ENCODE measurements at places on chromosomes 6 and 20. TPM values are rescaled to one million over a fixed set of nuclear protein-coding genes. Genes with fewer than 3 reads are reported as not detected.

DNA sequence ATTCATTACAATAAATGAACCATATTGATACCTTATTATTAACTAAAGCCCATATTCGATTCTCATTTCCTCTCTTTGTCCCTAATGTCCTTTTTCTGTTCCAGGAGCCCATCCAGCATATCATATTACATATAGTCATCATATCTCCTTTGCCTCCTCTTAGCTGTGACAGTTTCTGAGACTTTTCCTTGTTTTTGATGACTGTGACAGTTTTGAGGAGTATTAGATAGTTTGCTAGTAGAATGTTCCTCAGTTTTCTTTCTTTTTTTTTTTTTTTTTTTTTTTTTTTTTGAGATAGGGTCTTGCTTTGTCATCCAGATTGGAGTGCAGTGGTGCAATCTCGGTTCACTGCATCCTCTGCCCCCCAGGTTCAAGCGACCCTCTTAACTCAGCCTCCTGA is 61.6 kb downstream of the TIAM2 start:
- no peak for DNase-seq

DNA sequence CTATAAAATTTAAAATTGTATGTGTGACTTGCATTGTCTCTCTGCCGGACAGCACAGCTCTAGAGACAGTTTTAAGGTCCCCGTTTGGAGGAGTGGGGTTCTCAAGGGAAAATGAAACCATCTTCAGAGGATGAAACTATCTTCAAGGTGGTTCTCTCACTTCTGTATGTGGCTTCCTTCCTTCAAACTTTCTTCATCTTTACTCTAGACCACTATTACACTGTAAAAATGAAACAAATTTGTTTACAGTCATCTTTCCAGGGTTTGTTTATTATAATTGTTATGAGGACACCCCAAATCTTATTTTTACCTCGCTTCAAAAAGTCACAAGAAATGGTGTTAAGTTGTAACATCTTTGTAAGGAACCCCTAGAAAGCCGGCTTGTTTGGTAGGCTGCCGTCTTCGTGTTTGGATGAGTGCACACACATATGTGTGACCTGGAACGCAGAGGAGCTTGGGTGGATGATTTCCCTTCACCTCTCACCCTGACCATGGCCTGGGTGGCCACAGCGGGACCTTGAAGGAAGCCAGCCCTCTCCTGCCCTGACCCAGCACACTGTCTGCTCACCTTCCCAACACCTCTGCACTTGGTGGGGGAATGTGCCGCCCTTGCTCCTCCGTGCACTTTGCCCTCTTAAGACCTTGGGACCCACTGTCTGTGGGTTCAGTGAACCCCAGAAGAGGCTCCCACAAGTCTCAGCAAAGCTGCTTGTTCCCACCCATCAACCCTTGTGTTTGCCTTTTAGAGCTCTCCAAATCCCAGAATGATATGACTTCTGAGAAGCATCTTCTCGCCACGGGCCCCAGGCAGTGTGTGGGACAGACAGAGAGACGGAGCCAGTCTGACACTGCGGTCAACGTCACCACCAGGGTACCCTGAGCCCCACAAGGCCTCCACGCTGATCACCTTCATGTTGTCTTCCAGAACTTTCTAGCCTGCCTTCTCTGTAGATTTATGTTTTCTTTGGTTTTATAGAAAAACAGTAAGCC is 67.8 kb downstream of the SYTL3 start:
- DNase-seq = no peak

- no peak for DNase-seq
Observed at GRCh38 chr6:108667993-108668392, 107.3 kb downstream of the FOXO3 start.

DNA sequence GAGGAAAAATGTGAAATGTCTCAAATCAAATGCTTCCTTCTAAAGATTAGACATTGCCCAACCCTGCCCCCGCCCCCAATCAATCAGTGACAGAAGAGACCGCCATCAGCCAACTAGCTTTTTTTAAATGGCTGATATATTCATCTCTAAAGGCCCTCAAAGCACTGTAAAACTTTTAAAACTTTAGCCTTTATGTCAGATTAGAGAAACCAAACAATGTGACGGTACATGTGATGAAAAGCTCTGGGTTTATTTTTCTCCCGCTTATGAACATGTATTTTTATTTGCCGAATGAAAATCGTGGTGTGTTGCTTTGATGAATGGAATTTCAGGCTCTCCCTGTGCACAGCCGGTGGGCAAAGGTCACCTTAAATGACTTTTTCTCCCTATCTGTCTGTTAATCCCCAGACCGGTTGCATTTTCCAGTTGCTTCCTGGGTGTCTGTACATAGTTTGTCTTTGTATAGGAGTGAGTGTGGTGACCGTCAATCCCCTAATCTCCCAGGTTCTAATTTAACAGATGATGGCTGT is 38.5 kb downstream of the TBC1D7 start:
- no peak for DNase-seq

- DNase-seq = no peak
Observed at GRCh38 chr6:138520463-138520862, 21.2 kb upstream of the NHSL1 start.

Gene MYT1
- total RNA-seq = not detected

Gene HSPA1L
- total RNA-seq = 2.4 TPM

Gene FNDC1
- 1.9 TPM for total RNA-seq

Gene OPRL1
- total RNA-seq = 0.48 TPM

Measured in cardiac septum (tissue), 1 donor.